ENCODE measurements at places on chromosomes 12 and 14. TPM values are rescaled to one million over a fixed set of nuclear protein-coding genes. Genes with fewer than 3 reads are reported as not detected.

DLGAP5 gene
- polyA plus RNA-seq, result 18.3 TPM

DNA sequence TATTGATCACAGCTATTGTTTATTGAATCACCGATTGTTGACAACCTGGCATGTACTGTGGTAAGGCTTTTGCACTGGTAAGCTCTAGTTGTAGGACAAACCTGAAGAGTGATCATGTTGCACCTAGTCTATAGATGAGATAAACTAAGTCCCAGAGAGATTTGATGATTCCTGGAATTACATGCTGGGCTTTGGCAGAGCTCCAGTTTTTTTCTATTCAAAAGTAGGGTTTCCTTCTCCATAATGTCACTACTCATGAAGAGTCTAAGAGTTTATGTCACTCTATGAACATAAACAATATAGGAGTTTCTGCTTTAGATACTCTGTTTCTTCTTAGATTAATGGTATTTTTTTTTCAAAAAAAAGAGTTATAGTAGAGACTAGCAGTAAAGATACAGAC is 72.0 kb downstream of the BMP4 start:
- DNase-seq, result no peak

DNA sequence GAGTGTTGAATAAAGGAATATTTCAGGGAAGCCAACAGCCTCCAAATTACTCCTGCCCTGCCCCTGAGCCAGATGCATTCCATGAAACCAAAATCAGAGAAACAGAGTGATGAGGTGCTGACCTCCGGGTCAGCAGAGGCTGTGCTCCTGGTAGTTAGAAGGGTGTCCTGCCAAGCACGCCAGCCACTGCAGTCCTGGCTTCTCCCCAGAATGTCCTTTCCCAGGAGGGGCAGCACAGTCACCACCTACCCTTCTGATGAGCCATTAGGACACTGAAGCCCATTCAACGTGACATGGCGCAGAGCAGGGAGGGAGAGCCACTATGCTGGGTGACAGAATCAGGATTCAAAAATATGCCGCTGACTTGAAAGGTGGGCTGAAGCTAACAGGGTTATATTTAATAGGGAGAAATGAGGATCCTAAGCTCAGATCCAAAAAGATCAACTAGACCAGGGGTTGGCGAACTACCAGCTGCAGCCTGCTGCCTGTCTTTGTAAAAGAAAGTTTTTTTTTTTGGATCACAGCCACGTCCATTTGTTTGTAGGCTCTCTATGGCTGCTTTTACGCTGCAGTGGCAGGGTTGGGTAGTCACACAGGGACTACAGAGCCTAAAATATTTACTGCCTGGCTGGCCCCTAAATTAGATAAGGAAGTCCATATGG is 34.5 kb upstream of the PLEK2 start:
- DNase-seq, result no peak

DNA sequence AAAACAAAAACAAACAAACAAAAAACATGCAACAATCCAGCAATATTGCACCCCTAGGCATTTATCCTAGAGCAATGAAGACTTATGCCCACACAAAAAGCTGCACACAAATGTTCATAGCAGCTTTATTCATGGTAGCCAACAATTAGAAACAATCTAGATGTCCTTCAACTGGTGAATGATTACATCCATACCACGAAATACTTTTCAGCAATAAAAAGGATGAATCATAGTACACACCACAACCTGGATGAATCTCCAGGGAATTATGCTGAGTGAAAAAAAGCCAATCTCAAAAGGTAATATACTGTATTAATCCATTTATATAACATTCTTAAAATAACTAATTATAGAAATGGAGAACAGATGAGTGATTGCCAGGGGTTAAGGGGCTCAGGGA is 14.5 kb upstream of the GPR162 start:
- no peak for DNase-seq

- no peak for DNase-seq
Observed at GRCh38 chr12:2338991-2339431, 286.2 kb downstream of the CACNA1C start.

- no peak for DNase-seq
Observed at GRCh38 chr12:72388322-72388721, 116.2 kb downstream of the TRHDE start.

- no peak for DNase-seq
Observed at GRCh38 chr14:69152181-69152901, 578 bp downstream of the DCAF5 start.

DNA sequence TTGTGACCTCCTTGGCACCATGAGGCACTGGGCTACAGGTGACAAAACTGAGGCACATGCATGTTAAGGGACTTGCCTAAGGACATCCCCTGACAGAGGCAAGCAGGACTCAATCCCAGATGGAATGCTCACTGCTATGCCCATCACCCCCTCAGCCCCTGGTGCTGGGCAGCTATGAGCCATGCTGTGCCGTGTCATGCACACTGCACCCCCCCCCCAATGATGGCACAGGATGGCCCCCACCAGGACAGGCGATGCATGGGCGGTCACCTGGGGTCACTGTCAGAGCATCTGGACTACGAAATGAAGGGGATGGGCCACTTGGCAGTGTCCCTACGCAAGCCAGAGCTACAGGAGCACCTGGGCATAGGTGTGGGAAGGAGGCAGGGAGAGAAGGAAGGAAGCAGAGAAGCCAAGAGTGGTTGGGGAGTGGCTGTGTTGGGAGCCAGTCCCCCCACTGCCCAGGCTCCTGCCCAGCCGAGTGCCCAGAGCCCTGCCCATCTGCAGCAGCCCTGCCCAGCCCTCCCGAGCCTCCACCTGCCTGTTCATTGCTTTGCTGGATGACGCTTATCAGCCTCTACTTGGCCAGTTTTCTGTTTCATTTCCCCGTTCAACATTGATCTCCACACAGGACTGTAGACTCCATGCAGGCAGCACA is 84.9 kb upstream of the DIO3 start:
- DNase-seq, result no peak

GRCh38 chr12:72995616-72996015 is 723.4 kb downstream of the TRHDE start:
- DNase-seq, result no peak

DNA sequence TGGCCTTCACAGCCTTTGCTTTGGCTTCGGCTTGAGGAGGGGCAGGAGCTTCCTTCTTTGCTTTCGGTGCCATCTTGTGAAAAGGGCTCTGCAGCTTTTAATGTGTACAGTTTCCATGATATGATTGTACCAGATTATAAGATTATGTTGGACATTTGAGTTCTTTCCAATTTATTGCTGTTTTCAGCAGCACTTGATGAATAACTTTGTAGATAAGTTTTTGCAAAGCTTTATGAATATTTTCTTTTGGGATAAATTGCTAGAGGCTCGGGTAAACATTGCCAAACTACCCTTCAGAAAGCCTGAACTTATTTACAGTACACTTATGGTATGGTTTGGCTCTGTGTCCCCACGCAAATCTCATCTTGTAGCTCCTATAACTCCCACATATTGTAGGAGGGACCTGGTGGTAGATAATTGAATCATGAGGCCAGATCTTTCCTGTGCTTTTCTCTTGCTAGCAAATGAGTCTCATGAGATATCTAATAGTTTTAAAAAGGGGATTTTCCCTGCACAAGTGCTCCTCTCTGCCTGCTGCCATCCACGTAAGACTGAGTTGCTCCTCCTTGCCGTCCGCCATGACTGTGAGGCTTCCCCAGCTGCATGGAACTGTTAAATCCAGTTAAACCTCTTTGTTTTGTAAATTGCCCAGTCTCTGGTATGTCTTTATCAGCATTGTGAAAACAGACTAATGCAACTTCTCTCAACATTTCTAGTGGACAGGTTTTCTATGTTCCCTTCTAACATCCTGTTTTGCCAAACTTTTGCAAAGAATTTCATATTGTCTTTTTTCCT is 70.4 kb downstream of the RCOR1 start:
- DNase-seq, result no peak

DNA sequence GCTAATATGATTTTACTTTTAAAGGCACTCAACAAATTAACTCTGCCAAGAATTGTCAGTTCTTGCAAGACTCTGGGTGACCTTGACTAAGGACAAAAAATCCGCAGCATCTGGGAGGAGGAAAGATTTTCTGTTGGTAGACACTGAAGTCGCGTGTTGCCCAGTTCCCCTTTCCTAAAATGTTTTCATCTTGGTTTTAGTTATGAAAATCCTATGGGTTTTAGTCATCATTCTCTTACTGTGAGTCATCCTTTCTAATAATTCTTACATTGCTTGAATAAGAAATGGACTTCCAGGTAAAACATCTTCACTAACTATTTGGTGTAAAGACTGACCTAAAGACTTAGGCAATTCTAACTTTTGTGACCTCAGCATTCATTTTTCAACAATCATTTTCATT is 9.1 kb downstream of the GSG1 start:
- no peak for DNase-seq

LHX5 gene
- polyA plus RNA-seq, result not detected

DNA sequence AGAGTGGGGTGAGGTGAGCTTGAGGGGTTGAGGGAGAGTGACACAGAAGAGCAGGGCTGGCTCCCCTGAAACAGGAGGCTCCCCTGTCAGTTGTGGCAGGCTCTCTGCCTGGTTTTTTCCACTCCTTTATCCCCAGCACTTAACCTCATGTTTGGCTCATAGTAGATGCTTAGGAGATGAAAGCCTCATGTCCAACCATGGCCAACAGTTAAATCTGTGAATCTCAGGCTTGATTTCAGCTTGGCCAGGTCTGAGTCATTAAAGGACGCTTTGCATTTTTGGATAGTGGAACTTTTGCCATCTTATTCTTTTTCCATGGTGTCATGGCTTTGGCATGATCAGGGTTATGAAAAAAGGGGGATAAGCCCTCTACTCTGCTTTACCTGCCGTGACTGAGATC is 117.2 kb downstream of the CACNA1C start:
- no peak for DNase-seq

CMA1 gene
- not detected for polyA plus RNA-seq

DNA sequence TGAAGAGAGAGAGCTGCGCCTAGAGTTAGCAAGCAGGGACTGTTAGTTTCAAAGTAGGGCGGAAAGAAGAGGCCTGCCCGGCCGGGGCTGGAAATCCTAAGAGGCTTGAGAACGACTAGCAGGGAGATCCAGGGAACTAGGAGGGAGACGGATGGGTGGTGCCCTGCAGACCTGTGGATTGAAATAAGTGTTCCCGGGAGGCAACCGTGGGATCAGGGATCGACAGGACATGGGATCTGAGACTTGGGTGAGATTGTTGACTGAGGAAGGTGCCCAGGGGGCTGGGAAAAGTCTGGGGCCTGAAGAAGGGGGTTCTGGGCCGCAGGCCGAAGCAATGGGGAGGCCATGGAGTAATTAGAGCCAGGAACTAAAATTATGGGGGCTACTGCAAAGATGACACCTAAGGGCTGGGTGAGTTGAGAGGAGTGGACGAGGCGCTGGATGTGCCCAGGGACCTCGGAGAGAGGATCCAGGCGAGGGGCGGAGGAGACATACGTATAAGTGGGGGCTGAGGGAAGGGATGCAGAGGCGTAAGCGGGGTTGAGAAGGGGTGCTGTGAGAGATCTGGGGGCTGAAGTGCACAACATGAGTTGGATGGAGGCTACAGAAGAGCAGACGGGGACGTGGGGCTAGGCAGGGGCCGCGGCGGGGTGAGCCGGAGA is 635 bp downstream of the LTA4H start:
- DNase-seq, result no peak

DNA sequence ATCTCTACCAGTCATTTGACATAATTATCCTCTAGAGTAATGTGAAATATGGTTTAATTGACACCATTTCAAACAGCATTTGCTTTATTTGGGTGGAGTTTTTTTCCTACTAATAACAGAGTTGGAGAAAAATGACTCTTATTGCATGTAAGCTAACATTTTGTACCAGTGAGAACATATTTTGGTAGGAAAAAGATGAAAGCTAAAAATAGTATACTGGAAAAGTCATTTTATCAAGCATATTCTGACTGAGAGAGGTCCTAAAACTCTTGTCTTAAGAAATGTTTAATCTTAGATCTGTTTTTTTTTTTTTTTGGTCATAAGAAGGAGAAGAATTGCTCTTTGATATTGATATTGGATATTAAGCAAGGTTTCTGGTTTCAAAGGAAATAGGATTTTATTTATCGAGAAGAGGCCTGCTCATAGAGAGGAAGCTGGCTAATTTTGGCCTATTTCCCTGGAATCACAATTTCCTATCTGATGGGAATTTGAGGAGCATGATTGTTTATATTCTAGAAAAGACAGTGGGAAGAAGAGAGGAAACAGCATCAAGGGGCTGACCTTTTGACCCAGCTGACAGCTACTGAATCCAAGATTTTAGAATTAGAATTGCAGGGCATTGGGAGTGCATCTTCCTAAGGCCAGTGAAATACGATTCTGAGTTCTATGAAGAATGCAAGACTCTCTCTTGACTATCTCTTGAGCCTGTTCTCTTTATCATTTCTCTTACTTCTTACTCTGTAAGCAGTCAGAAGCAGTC is 19.4 kb downstream of the OTOGL start:
- no peak for DNase-seq

All from BJ (cell line).